ENCODE measurements at places on chromosomes 1 and 21.

DNA sequence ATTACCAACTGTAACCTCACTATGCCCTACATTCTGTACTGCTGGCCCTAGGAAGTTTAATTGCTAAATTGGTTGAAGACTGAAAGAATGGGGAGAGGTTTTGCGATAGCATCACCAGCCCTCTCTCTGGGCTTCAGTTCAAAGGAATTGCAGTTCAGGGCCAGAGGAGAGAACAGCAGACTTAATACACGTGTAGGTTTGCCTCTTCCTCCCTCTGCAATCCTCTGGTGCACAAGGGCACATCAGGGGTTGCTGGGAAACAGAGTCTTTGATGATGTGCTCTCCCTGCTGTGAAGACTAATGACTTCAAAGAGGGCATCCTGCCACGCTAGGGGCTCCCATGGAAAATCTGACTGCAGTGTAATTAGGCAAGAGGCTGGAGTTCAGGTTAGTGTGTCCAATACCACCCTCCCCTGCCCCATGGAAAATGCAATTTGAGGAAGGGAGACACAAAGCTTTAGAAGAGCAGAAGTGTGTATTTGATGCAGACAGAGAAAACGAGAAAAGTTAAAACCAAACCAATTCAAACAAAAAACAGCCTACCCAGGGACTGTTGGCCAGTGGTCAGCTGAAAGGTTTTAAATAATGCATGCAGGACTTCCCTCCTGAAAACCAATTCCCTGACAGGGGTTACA lies 167.9 kb downstream of the ASTN1 start:
- DNase-seq = no peak

DNA sequence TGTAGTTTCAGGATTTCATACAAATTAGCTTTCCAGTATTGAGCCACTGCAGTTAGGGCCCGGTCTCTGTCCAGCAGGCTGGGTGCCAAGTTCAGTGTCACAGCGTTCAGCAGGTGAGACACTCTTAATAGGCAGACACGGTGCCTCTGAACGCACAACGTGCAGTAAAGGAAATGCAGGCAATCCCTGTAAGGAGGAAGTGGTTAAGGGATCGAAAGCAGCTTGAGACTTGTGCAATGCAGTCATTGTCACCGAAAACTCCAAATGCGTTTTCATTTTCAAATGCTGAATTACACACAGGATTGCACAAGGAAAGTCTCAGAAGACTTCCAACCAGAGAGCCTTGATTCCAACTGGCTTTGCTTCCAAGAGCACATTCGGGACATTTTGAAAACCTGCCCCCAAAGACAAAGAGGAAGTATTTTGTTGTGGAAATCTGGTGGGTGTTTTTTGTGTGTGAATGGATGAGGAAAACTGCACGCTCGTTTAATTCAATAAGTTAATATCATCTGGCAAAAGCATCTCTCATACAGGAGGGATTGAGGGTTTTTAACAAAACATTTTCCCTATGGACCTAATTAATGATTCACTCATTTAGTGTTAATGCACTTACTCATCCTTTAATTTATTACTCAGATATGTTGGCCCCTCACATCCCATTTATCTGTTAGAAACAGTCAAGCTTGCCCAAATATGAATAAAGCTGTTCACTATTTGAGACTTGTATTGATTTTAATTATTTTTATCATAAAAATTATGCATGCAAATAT lies 61.6 kb downstream of the PTGS2 start:
- DNase-seq = peak; percentile 7

DNA sequence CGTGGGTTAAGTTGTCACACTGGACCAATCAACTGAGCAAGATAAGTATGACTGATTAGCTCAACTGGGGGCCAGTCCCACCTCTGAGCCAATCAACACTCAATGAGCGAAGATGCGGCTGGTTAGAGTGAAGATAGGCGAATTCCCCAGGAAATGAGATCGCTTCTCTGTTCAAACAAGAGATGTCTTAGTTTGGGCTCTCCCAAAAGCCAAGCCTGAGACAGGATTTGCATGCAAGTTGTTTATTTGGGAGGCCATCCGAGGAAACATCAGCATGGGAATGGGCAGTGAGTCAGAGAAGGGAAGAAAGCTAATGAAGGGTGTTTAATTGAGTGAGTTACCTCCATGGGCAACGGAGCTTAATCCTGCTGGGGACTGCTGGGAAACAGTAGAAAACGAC lies 4.9 kb upstream of the GJB5 start:
- DNase-seq = no peak

- DNase-seq = no peak
Observed at GRCh38 chr1:21335750-21336224, 45.5 kb upstream of the ECE1 start.

GRCh38 chr1:26772687-26773086 lies 15.1 kb upstream of the PIGV start:
- DNase-seq = no peak

DNA sequence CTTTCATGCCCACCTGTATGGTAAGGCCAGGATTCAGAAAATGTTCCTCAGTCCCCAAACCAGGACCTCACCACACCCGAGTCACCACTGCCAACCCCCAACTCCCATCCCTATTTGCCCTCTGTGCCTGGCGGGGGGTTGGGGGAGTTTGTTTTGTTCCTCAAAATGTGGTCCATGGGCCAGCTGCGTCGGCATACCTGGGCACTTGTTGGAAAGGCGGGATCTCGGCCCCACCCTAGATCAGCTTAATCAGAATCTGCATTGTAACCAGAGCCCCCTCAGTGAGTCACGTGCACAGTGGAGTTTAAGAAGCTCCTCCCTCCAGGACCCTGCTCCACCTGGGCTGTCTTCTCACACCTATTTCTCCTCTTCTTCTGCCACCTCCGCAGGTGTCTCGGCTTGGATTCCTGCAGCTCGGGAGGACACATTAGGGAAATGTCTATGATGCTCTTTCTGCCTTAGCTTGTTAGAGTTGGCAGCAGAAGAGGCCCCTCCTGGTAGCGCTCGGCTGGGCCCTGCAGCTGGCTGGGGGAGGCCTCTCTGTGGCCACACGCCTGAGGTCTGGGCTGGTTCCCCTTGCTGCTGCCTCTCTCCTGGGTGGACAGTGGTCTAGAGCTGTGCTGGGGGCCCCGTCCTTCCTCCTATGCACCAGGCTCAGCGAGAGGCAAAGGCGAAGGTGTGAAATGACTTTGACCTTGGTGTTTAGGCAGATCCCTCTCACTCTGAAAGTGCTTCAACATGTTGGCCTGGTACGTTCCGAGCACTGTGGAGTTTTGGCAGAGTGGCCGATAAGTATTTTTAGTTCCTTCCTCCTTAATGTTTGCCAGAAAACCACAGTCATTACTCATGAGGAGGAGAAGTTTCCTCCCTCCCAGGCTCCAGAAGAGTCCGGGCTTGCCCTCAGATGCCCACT lies 41.8 kb upstream of the CAMTA1 start:
- peak; percentile 21 for DNase-seq

DNA sequence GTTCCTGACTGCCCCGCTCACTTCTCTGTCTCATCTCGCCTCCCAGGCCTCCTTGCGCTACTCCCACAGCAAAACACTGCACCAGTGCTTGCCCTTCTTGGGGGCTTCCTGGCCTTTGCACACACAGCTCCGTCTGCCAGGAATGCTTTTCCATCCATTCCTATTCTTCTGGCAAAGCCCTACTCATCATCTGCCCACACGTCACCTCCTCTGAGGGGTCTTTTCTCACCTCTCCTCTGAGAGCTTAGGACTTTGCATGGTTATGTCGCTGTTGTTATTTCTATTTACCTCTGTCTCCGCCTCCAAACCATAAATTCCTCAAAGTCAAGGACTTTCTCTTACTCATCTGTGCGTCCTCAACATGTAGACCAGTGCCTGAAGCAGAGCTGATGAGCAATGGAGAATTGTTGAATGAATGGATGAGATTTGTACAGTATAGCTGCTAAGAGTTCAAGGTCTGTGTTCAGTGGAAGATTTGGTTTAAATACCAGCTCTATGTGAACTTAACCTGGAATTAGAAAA lies 26.4 kb upstream of the BTG2 start:
- no peak for DNase-seq

DNA sequence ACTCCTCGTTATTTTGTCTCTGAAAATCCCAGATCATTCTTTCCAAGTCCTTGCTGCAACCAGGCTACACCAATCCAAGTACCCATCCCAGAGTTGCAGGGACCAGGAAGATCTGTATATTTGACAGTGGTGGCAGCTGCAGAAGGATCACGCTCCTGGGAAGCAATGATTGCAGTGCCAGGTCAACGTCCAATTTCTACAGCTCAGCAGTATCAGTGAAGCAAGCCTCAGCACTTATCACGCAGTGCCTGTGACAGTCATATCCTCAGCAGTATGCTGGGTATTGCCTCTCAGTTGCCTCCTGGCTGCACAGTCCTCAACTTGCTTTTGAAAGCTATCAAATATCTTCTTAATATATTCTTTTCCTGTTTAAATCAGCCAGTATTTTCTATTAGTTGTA lies 66.7 kb downstream of the BARHL2 start:
- DNase-seq = no peak

DNA sequence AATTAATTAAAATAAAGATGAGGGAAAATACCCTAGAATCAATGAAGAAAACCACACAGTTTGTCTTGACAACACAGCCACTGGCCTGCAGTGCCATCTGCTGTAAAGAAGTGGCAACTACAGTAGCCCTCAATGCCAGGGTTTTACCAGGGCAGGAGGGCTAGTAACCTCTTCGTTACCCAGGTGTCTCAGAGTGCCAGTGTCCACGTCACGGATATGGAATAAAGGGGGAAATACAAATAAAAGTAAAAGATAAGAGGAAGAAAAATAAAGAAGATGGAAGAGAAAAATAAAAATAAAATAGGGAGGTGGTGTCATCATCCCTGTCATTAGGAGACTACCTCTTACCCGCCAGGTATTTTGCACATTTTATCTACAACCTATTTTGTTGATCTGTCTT lies 14.2 kb upstream of the SLC44A3 start:
- DNase-seq = no peak

- DNase-seq = no peak
Observed at GRCh38 chr1:94797291-94797690, 22.9 kb upstream of the SLC44A3 start.

- no peak for DNase-seq
Observed at GRCh38 chr1:186435336-186435735, 25.6 kb downstream of the PDC start.

GRCh38 chr1:153577138-153577537 lies 11.5 kb upstream of the S100A2 start:
- no peak for DNase-seq

DNA sequence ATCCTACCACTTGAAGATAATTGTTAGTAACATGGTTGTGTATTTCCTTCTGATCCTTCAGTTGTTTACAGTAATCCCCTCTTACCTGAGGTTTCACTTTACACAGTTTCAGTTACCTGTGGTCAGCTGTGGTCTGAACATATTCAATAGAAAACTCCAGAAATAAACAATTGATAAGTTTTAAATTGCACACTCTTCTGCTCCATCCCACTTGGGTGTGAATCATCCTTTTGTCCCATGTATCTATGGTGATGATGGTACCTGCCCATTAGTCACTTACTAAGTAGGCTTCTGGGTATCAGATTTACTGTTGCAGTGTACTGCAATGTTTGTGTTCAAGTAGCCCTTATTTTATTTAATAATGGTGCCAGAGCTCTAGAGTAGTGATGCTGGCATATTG lies 62.5 kb downstream of the OSBPL9 start:
- DNase-seq = no peak

- no peak for DNase-seq
Observed at GRCh38 chr1:224175617-224176016, 7.4 kb upstream of the DEGS1 start.

- DNase-seq = no peak
Observed at GRCh38 chr1:30134466-30135217, 588.7 kb downstream of the MATN1 start.

DNA sequence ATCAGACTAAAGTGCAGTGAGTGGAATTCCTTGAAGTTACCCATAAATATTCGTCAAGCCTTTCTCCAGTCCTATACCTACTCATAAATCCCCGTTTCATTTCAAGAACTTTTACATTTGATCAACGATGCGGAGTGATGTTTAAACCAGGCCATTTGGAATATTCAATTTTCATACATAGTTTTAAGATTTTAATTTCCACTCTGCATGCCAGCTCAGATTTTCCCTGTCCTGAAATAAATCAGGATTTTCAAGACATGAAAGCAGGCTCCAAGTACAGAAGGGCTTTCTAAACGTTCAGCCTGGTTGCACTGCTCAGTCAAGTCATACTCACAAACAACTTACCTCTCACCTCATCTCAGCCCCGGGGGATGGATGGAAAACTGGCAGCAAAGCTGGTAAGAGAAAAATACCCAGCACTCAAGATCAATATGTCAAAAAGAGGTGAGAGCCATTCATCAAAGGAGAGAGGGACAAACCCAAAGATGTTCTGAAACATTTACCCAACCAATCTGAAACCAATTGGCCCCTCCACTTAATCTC lies 418.5 kb downstream of the PLPP3 start:
- no peak for DNase-seq

- DNase-seq = no peak
Observed at GRCh38 chr1:94072840-94073522, 48.0 kb downstream of the ABCA4 start.

DNA sequence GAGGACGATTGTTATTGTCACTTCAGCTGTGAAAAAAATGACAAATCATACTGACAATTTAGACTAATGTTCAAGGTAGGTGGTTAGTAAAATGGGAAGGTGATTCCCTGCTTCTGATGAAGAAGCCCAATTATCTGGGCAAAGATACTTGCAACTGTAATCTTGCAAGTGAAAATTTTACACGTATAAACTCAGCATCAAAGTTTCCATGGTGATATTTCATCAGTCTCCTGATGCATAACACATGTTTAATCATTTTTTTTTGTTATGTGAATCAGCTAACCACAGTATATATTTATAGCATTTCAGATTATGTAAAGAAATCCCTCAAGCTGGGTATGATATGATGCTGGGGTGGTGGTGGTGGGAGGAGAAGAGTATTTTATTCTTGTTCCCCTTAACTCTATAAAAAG lies 16.4 kb upstream of the KCNK1 start:
- DNase-seq = no peak

GRCh38 chr1:44072204-44072603 lies 40.9 kb upstream of the SLC6A9 start:
- no peak for DNase-seq

- DNase-seq = no peak
Observed at GRCh38 chr1:35287807-35288640, 19.5 kb downstream of the ZMYM4 start.

DNA sequence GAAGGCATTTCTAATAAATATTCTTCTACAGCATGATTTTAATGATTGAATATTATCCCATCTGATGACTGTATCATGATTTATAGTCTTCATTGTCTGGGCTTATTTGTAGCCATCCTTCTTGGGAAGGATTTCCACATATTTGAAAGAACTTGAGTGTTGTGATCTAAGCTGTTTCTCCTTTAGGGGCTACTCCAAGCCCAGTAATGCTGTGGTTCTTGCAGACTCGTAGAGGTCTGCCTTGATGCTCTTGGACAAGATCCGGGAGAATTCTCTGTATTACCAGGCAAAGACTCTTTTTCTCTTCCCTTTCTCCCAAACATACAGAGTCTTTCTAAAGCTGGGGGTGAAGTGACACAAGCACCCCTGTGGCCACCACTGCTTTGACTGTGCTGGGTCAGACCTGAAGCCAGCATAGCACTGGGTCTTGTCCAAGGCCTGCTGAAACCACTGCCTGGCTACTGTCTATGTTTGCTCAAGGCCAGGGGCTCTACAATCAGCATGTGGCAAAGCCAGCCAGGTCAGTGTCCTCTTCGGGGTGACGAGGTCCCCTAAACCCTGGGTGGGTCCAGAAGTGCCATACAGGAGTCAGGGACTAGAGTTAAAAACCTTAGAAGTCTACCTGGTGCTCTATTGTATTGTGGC lies 107.4 kb downstream of the GIPC2 start:
- no peak for DNase-seq

GRCh38 chr1:11026903-11027302 lies 14.4 kb downstream of the TARDBP start:
- no peak for DNase-seq

- no peak for DNase-seq
Observed at GRCh38 chr1:112317611-112318062, 78.4 kb upstream of the CTTNBP2NL start.

Data from thoracic aorta (tissue), 2 donors.